COLO829 (cell line): ENCODE measurements at places on chromosomes 7 and 10.

DNA sequence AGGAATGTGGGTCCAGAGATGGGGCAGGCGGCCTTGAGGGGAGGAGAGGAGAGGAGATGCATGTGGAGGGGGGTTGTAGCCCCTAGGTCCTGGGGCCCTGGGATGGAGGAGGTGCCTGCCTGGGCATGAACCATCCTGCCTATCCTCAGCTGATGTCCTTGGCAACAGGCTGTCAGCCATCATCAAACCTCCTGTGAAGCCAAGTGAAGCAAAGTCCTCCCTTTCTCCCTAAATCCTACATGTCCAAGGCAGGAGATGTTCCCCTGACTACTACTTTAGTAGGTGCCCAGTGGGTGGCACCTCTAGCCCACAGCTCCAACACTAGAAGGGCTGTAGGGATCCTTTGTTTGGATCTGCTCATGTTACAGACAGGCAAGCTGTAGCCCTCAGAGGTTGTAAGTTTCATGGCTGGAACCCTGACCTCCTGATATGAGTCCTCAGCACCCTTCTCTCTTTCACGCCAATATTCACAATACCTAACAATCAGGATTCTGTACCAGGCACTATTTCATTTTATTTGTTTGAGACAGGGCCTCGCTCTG lies 66.6 kb upstream of the SYPL1 start:
- DNase-seq, result peak; percentile 40

DNA sequence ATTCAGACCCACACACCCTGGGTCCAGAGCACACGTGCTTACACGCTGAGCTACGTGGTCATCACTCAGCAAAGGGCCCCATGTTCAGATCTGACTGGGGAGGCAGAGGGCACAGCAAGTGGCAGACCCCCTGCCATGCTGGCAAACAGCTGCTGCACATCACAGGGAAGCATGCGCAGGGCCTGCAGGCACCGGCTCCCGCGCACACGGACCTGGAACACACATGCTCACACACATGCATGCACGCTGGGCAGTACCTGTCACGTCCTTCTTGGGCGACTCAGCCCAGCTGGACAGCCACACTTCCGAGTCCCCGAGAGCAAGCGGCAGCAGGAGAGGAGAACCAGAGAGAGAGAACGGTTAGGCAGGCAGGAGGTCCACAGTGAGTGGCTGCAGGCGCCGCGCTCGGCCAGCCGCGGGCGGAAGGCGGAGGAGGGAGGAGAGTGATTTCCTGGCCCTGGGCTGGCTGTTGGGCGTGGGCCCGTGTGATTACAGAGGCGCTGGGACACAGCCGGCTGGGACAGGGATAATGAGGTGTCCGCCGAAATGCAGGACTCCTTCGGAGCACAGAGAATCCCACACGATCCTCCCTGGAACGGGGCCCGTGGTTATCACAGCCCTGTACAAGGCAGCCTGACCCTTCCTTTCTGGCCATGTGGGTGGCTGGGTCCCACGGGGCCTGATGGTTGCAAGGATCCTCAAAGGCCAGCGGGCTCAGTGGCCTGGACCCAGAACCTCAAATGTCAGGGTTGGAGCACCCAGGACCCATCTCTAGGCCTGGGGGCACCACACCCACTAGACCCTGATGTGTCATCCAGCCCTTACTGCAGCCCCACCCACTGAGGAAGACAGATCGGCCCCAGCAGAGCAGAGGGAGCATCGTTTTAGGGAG lies 175.1 kb downstream of the NEURL1 start:
- DNase-seq, result no peak

- DNase-seq, result no peak
Measured at GRCh38 chr10:1119501-1119900, 63.3 kb downstream of the WDR37 start.

- no peak for DNase-seq
Measured at GRCh38 chr7:148964483-148965267, 63.6 kb downstream of the PDIA4 start.

- no peak for DNase-seq
Measured at GRCh38 chr7:40230101-40230500, 95.3 kb downstream of the SUGCT start.

GRCh38 chr10:66941491-66941890 lies 15.7 kb downstream of the LRRTM3 start:
- no peak for DNase-seq

- peak; percentile 88 for DNase-seq
Measured at GRCh38 chr10:14074062-14074884, 256.5 kb downstream of the FRMD4A start.
